ENCODE measurements at places on chromosomes 1 and 21. TPM values are rescaled to one million over a fixed set of nuclear protein-coding genes. Genes with fewer than 3 reads are reported as not detected.

DNA sequence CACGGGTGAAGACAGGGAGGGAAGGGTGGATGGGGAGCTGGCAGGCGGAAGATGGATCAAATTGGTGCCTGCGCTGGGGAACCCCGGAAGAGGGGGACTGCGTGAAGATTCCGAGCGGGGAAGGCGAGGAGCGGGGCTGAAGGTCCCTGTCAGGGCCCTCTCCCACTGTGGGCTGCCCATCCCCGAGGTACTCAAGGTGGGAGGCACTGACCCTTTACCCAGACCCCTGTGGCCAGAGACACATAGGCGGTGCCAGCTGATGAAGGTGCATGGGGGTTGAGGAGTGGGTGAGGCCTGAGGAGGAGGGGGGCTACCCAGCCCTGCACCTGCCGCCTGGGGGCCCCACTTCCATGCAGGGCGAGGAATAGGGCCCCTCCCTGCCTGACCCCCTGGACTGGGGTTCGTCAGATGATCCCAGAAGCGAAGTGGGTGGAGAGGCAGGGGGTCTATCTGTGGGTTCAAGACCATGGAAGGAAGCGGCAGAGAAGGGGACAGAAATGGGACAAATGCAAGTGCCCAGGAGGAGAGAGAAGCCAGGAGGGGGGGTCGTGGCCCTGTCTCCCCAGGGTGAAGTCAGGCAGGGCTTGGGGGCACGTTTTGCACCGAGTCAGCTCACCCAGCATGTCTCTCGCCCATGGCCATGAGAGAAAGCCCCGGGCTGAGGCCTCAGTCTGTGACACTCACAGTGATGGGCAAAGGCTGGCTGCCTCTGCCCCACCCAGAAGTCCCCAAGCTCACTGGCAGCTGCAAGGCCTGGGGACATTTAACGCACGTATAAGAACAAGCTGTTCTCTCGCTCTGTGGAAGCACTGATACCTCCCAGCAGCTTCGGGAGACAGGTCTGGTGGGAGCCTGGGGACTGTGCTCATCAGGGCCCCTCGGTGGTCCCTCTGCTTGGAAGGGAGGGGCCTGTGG lies 7.0 kb upstream of the MMEL1 start:
- no peaks in the 10 kb centered on the region for H3K36me3 ChIP-seq
- DNase-seq: no peak
- H3K4me3 ChIP-seq: no peak overlapping the region
- no peak overlapping the region for H3K27ac ChIP-seq
- peaks cover 9% of the 10 kb centered on the region for H3K4me1 ChIP-seq

- H3K36me3 ChIP-seq: no peaks in the 10 kb centered on the region
- no peak within 1 kb of the TSS for H3K4me3 ChIP-seq
- no peaks in the 10 kb centered on the region for H3K4me1 ChIP-seq
- no peak for DNase-seq
- peaks cover 5% of the 10 kb centered on the region for H3K27me3 ChIP-seq
Observed at GRCh38 chr1:161069731-161070270, at the start of gene ARHGAP30. TSS of gene ARHGAP30 (minus strand) at chr1:161069891. CDS start at chr1:161069624, 267 bp downstream.

DNA sequence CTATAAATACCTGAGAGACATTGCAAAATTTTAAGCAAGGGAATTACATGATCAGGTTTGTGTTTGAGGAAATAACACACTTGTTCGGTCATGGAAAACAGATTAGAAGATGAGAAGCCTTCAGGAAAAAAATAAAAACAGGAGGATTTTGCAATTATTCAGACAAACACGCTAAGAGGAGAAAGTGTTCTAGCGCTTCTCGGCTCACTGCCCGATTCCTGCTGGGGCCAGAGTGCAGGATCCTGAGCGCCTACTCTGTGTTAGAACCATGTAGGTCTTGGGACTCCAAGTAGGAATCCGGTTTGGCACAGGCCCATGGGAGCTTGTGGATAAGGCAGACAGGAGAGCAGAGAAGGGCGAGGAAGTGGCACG lies 8.1 kb upstream of the PRELP start:
- H3K27me3 ChIP-seq: no peaks in the 10 kb centered on the region
- DNase-seq: no peak
- H3K4me1 ChIP-seq: peaks cover 56% of the 10 kb centered on the region
- H3K36me3 ChIP-seq: no peaks in the 10 kb centered on the region
- H3K4me3 ChIP-seq: no peak overlapping the region

DNA sequence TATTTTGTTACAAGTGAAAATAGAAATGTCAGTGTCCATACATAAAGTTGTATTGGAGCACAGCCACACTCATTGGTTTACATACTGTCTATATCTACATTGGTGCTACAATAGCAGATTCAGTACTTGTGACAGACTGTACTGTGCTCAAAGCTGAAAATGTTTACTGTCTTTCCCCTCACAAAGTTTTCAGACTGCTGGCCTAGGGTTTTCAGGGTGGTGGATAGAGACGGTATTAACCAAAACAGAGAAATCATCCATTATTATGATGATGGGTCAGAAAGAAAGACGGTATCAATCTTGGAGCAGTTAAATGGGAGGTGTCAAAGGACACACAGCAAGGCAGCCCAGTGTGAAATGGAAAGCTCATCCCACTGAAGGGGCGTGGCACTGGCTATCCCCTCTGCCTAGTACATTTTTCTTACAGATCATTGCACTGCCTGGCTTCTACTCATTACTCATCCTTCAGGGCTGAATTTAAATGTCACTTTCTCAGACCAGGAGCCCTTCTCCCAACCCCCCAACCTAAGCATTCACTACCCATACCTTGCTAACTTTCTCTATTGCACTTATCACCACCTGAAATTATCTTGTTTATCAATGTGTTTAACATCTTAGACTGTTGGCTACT lies 10.2 kb downstream of the JAK1 start:
- H3K36me3 ChIP-seq: no peaks in the 10 kb centered on the region
- no peaks in the 10 kb centered on the region for H3K27me3 ChIP-seq
- DNase-seq: no peak
- H3K27ac ChIP-seq: no peak overlapping the region

DNA sequence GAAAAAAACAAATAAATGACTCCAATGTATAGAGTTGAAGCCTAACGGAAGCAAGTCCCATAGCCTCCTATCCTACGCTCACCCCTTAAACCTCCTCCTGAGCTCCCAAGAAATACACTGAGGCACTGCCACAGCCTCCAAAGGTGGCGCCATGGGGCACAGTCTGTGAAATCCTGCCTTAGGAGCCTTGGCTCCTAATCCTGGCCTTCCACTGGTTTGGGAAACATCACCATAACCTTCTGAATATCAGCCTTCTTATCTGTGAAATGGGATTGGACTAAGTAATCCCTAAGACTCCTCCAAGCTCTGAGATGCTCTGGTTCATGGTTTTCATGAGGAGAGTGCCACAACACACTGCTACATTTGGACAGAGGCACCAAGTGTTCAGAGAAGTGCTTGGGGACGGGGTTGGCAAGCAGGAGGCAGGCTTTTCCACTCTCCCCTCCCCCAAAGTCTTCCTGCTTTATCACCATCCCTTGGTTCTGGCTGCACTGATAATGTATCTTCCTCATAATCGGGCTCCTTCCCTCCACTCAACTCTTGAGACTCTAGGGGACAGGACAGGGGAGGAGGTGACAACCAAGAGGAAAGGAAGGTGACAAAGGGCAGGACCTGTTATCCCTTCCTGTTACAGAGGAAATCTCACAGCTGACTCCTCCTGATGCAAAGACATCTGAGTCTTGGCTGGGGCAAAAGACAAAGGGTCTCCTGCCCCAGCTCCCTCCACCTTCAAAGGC lies 2.7 kb downstream of the SLAMF7 start:
- no peaks in the 10 kb centered on the region for H3K4me1 ChIP-seq
- DNase-seq: no peak
- H3K36me3 ChIP-seq: no peaks in the 10 kb centered on the region
- H3K27me3 ChIP-seq: peaks cover 6% of the 10 kb centered on the region
- H3K27ac ChIP-seq: no peak overlapping the region

DNA sequence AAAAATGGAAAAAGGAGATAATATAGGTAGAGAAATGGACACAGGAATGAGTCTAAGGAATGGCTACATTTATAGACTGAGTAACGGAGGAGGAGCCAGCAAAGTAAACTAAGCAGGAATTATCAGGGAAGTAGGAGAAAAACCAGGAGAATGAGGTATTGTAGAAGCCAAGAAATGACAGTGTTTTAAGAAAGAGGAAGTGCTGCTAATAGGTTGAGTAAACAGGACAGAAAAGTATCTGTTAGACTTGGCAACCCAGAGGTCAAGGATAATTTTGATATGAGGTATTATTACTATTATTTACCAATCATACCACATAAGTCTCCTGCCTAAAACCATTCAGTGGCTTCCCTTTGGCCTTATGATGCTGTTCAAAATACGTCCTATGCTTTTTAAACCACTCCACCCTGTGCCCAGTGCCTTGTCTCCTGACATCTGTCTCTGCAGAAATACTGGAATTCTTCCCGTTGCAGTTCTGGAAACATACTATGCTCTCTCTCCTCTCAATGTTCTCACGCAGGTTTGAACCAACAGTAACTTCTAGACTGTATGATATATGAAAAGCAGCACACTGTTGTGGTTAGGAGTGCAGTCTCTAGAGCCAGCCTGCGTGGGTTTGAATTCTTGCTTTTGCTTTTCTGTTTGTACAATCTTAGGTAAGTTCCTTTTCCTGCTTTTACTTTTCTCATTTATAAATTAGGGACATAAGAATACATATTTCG lies 24.6 kb upstream of the NEK7 start:
- H3K27me3 ChIP-seq: no peaks in the 10 kb centered on the region
- H3K4me3 ChIP-seq: no peak overlapping the region
- H3K27ac ChIP-seq: no peak overlapping the region
- H3K4me1 ChIP-seq: peaks cover 24% of the 10 kb centered on the region

DNA sequence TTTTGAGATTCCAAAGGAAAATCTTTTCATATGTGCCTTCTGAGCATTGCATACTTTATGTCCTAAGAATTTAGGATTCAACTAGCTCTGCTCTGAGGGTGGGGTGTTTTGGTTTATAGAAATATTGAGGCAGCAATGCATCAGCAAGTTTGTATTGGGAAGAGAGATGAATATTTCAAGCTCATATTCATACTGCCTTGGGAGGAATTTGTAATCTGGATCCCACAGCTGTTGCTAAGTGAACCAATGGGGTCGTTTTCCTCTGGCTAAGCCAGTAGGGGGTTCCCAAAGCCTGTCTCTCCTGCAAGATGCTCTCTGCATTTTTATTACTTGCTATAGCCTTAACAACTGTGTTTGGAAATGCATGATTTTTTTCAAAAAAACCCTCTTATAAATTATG lies 130.6 kb downstream of the SNX7 start:
- H3K27me3 ChIP-seq: peaks cover 31% of the 10 kb centered on the region
- no peak overlapping the region for H3K27ac ChIP-seq
- no peak overlapping the region for H3K4me3 ChIP-seq
- no peaks in the 10 kb centered on the region for H3K36me3 ChIP-seq

Gene FAM43B
- 0.52 TPM for total RNA-seq

Gene NBPF4
- total RNA-seq: not detected

Gene PLEKHM2
- 63.6 TPM for total RNA-seq

All from chondrocyte (in vitro differentiated cells).